ENCODE measurements at places on chromosomes 7 and 10.

DNA sequence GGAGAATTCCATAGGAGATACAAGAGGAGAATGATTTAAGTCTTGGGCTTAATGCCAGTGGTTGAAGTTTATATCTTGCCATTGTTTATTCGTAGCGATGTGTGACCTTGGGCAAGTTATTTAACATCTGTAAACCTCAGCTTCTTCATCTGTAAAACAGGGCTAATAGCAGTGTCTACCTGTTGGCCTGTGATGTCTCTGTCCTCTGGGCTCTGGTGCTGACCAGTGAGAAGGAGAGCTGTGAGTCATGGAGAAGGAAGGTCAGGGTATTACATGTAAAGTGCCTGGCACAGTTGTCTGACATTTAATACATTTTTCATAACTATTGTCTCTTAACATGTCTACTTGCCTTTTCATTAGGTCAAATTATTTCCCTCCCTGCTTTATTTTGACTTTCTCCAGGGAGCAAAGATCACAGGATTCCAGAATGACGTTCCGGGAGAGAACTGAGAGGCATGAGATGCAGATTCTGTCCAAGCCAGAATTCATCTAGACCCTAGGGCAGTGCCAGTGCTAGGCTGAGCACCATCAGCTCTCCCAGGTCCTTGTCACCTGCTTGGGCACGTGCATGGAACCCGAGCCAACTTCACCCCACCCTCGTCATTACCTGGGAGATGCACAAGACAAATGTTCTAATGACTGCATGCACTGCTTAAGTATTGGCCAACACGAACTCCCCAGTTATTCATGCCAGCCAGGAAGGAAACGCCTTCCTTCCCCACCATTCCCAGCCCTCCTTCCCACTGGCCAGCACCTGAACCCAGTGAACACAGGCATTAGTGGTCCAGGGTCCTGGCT, 187.9 kb downstream of the DPY19L1 start:
- no peak for DNase-seq
- H3K4me3 ChIP-seq: no peak overlapping the region
- H3K4me1 ChIP-seq: no peaks in the 10 kb centered on the region
- no peak overlapping the region for H3K27ac ChIP-seq
- H3K36me3 ChIP-seq: no peaks in the 10 kb centered on the region
- peaks cover 56% of the 10 kb centered on the region for H3K27me3 ChIP-seq

DNA sequence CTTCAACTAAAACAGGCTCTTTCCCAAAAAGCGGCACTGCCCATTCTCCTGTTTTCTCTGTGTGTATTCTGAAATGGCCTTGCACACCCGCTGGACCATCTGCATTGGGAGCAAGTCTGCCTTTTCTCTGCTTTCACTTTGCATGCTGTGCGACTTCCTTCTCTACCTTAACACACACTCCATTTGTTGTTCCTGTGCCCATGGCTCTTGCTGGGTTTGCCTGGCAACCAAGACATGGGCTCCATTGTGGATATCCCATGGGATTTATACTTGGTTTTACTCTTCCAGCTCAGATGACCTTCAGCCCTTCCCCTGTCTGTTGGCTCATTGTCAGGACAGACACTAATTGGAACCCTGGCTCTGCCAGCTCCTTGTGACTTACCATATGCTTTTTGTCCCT, 465.3 kb downstream of the REEP3 start:
- H3K36me3 ChIP-seq: no peaks in the 10 kb centered on the region
- no peak overlapping the region for H3K27ac ChIP-seq
- no peaks in the 10 kb centered on the region for H3K27me3 ChIP-seq
- no peak for DNase-seq

DNA sequence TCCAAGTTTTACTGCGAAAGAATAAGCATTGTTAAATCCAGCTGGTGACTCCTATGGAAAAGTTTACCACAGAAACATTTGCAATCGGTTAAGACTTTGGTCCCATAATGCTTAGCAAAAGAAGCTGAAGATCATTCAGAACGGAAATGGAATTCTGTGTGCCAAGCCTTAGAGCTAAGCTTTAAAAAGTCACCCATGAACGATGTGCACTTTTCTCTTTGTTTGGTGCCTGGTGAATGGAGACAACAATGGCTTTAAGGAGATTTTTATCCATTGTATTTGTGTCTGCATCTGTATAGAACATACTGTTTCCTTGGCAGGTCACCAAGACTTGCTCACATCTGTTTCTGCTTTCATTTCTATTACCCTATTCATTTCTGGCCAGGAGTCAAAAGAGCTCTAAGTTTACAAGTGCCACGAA, 26.3 kb upstream of the COL1A2 start:
- DNase-seq: no peak
- no peaks in the 10 kb centered on the region for H3K4me1 ChIP-seq
- H3K27ac ChIP-seq: no peak overlapping the region
- no peaks in the 10 kb centered on the region for H3K27me3 ChIP-seq

DNA sequence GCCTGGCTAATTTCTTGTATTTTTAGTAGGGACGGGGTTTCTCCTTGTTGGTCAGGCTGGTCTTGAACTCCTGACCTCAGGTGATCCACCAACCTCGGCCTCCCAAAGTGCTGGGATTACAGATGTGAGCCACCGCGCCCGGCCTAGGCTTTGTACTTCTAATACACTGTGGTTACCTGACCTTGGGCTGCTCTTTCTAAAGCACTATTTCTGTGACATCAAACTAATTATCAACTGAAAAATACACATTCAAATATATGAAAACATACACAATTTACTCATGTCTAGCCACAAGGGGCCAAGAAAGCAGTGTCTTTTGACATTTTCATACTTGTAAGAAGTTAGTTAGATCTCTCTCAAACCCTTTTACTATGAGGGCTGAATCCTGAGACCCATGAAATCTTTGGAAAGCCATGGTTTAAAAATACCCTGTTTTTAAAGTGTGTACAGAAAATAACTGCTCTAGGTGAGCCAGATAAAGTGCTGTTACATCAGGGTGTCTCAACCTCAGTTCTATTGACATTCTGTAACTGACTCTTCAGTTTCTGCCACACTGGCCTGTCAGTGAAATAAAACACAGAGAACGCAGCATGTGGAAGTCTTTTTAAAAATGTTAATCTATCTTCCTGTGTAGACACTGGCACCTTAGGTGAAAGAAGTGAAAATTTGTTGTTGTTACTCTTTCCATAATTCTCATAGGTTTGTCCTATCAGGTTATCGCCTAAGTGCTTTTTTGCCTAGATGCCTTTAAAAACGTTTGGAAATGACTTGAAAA, 58.8 kb downstream of the CREM start:
- peaks cover 5% of the 10 kb centered on the region for H3K36me3 ChIP-seq
- no peak overlapping the region for H3K4me3 ChIP-seq
- DNase-seq: no peak
- no peaks in the 10 kb centered on the region for H3K27me3 ChIP-seq
- H3K27ac ChIP-seq: no peak overlapping the region
- H3K4me1 ChIP-seq: no peaks in the 10 kb centered on the region

DNA sequence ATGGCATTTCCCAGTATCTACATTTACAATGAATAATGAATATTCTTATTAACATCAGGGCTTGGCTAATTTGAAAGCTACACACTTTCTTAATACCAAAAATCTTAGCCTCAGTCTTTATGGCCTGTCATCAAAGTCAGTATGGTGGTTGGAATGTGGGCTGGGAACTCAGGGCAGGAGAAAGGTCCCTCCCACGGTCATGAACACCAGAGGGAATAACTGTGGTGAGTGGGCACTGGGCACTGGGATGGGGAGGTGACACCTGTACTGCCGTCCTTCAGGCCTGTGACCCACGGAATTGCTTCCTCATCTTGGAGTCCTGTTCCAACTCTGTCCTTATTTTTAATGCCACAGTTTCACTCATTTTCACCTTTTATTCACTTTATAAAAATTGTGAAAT, 276.9 kb upstream of the PLPP4 start:
- peaks cover 68% of the 10 kb centered on the region for H3K27me3 ChIP-seq
- H3K27ac ChIP-seq: no peak overlapping the region
- no peak overlapping the region for H3K4me3 ChIP-seq
- H3K4me1 ChIP-seq: no peaks in the 10 kb centered on the region
- DNase-seq: no peak

GRCh38 chr10:11819027-11819426, 4.1 kb upstream of the PROSER2 start:
- H3K27ac ChIP-seq: no peak overlapping the region
- DNase-seq: no peak
- peaks cover 2% of the 10 kb centered on the region for H3K4me1 ChIP-seq
- no peak overlapping the region for H3K4me3 ChIP-seq

DNA sequence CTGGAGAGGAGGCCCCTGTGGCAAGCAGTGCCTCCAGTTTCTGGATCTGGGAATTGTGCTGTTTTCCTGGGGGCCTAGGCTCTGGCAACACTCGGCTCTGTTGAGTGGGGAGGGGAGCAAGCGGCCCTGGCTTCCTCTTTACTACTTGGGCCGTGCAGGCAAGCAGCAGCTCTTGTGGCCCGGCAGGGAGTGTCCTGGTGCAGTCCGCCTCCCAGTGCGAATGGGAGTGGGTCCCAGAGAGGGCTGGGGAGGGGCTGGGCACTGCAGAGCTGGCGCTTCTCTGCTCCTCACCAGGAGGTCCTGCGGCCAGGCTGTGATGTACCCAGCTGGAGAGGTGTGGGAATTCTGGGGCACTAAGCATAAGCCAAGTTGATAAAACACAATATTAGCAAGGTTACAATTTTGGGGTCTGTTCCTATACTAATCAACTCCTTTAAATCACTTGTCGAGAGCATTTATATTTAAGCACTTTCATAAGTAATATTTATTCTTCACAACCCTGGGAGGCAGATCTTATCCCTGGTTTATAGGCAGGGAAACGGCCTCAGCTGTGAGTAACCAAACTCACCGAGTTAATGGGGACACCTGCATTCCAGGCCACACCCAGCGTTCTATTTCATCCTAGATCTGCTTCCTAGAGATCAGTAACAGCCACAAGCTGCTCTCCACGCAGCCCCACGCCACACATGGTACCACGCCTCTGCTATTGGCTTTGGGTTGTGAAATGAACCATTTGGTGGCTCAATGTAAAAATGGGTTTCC, 183.4 kb upstream of the PLXNA4 start:
- DNase-seq: no peak
- H3K36me3 ChIP-seq: no peaks in the 10 kb centered on the region
- H3K27me3 ChIP-seq: peaks cover 5% of the 10 kb centered on the region
- H3K4me3 ChIP-seq: no peak overlapping the region
- no peak overlapping the region for H3K27ac ChIP-seq

- H3K4me1 ChIP-seq: no peaks in the 10 kb centered on the region
- no peak overlapping the region for H3K27ac ChIP-seq
- H3K27me3 ChIP-seq: peaks cover 47% of the 10 kb centered on the region
- DNase-seq: no peak
- H3K4me3 ChIP-seq: no peak overlapping the region
- H3K36me3 ChIP-seq: no peaks in the 10 kb centered on the region
These were observed 40.8 kb upstream of the ZNF438 start for GRCh38 chr10:31072451-31072850.

GRCh38 chr7:78562191-78562590, 763.6 kb downstream of the PHTF2 start:
- no peaks in the 10 kb centered on the region for H3K27me3 ChIP-seq
- H3K4me1 ChIP-seq: no peaks in the 10 kb centered on the region
- H3K36me3 ChIP-seq: no peaks in the 10 kb centered on the region
- no peak overlapping the region for H3K4me3 ChIP-seq
- no peak for DNase-seq

- no peaks in the 10 kb centered on the region for H3K4me1 ChIP-seq
- no peaks in the 10 kb centered on the region for H3K36me3 ChIP-seq
- no peak overlapping the region for H3K4me3 ChIP-seq
These were observed 49.6 kb upstream of the PDGFA start for GRCh38 chr7:569071-569855.

DNA sequence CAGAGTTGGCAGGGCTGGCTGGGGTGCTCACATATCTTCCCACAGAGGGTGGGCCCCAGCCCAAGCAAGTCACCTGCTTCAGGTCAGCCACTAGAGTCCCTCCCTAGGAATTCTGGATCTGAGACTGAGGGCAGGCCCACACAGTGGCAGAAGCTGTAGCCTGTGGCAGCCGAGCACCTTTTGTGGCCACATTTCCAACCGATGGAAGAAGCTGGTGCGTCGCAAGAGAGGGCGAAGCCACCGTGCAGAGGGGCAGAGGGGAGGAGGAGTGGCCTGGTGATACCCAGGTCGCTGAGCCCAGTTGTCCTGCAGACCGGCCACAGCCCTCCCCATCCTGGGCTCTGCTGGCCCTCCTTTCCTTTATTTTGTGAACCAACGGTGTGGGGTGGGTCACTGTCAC, 5.3 kb downstream of the POLM start:
- H3K27me3 ChIP-seq: no peaks in the 10 kb centered on the region
- DNase-seq: no peak
- H3K36me3 ChIP-seq: peaks cover 63% of the 10 kb centered on the region
- H3K27ac ChIP-seq: peak overlapping the region; percentile 51

DNA sequence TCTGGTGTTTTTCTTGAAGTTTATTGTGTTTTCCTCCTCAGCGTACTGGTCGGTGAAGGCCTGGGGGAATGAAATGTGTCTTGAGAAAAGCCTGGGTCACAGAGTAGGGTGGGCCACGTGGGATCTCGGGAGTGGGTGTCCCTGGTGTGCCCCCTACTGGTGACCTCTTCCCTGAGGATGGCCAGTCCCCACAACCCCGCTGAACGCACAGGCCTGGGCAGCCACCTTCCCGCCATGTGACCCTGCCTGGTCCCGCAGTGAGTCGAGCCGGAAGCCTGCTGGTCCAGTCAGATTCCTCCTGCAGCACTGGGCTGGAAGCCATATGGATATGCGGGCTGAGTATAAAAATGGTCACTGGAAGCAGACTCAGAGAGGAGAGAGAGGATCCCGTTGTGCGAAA, 52.9 kb upstream of the GNA12 start:
- peak overlapping the region; percentile 46 for H3K27ac ChIP-seq
- peaks cover 24% of the 10 kb centered on the region for H3K4me1 ChIP-seq
- no peaks in the 10 kb centered on the region for H3K36me3 ChIP-seq
- no peak overlapping the region for H3K4me3 ChIP-seq
- H3K27me3 ChIP-seq: no peaks in the 10 kb centered on the region
- DNase-seq: no peak

DNA sequence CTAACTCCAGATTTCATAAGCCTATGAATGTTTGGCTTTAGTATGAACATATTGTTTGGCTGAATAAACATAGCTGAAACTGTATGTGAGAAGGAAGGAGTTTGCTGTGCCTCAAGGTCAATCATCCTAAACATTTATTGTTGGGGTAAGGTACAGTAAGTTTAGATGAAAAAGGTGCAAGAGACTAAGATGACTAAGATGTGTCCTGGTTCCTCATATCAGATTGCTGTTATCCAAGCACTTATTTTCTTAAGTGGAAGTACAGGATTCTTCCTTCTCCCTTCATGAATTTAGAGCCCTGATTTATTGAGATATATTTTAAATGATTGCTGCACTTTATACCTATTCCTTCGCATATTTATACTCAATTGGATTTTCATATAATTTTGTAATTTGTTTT, 12.2 kb downstream of the MDFIC start:
- H3K4me1 ChIP-seq: peaks cover 61% of the 10 kb centered on the region
- H3K4me3 ChIP-seq: no peak overlapping the region
- no peaks in the 10 kb centered on the region for H3K27me3 ChIP-seq
- peak overlapping the region; percentile 49 for H3K27ac ChIP-seq
- H3K36me3 ChIP-seq: peaks cover 8% of the 10 kb centered on the region
- DNase-seq: no peak
